ENCODE measurements at places on chromosomes 6 and 20.
A peak's percentile ranks its signal among the peaks of the same experiment; 100 is the strongest.

DNA sequence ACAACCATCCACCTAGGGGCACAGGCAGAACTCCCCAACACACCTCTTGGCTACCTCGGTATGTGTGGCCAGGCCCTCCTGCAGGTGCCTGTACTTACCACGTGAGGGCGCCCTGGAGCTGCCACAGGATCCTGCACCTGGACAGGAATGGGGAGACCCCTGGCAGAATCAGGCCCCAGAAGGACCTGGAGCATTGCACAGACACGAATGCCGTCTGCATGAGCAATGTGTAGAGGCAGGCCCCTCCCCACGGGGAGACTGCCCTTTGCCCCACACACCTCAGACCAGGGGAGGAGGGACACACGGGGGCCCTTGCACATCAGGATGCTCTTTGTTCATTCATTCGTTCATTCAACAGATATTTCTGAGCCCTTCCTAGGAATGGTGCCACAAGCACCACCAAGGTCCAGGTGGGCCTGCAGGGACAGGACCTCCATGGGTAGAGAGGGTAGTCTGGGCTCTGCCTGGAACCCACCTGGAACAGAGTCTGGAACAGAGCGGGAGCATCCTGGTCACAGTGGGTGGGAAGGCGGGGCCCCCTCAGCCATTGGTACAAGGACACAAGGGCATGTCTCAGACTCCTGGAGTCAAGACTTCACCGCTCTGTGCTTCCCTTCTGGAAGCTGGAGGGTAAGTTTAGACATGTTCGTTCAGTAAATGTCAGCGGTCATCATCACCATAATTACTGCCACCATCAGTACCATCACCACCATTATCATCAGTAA, 32.3 kb downstream of the YTHDF1 start:
- peak; percentile 48 for DNase-seq

GRCh38 chr6:145051661-145052060, 683.7 kb downstream of the EPM2A start:
- DNase-seq = no peak

DNA sequence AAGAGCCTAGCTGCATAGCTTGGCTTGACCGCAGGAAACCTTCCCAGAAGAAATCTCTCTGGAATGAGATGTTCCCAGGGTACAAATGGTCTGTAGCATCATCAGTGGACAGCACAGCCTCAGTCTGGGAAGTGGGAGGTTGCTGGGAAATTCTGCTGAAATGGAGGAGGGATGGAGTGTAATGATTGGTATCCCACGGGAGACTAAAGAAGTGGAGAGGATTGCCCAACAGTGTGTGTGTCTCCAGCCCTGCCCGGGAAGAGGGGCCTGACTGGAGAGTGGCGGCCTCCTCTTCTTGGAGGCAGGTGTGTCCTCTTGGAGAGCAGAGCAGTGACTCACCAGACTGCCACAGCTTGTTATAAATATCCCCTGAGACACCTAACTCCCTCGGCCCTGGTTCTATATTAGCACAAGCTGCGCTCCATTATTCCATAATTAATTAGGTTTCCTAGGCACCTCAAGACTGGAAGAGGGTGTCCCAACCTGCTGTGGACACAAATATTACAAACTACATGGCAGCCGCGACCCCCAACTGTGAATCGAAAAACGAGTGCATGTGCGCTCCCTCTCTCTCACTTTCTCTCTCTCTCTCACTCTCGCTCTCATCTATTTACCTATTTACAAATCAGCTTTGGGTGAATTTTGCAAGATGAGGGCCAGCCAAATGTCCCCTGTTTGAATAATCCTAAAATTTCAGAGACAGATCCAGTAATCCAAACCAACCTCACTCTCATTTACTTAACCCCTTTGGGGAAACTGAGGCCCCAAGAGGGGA, 68.8 kb downstream of the FGD2 start:
- DNase-seq = no peak

- DNase-seq = no peak
Observed at GRCh38 chr6:31272836-31273626, 1.1 kb upstream of the HLA-C start.

- DNase-seq = no peak
Observed at GRCh38 chr20:33568378-33568777, 78.5 kb downstream of the CBFA2T2 start.

GRCh38 chr6:84688141-84688873, 76.1 kb downstream of the TBX18 start:
- DNase-seq = no peak

Data from stimulated activated CD4-positive, alpha-beta T cell treated with anti-CD3 and anti-CD28 coated beads, Interleukin-12 subunit alpha, Interleukin-12 subunit beta, amount 100 ng/mL, for 4 hours (primary cell).